ENCODE measurements at places on chromosomes 4 and X.

GRCh38 chrX:107970073-107970472 lies 12.1 kb downstream of the TEX13B start:
- DNase-seq = no peak

DNA sequence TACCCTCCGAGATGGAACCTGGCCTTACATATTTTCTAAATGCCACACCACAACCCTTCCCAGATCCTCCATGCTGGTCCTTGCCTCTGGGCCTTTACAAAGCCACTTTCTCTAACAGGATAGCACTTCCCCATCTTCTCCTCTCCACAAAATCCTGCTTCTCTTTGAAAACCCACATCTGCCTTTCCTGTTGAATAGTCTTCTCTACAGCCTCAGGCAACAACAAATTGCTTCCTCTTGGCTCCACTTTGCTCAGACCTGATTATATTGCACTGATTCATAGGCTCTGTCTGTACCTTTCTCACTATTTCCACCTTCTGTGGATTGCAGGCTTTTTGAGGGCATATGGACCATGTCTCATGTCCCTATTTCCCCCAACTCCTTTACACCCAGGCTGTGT lies 203.7 kb upstream of the MBNL3 start:
- no peak for DNase-seq

DNA sequence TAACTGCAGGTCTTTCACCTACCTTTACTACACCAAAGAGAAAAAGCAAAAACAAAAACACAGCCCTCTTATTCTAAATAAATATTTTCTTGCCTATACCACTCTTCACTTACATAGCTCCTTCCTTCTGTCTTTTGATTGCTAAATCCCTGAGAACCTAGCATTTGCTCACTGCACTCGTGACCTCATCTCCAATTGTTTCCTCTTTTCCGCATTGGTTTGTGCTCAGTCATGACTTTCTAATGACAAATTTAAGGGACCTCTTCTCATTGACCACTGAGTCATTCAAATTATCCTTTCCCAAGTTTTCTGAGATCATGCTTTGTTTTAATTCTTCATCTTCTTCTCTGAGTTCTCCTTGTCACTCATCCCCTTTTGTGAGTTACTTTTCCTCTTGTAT lies 1697.1 kb downstream of the STIM2 start:
- DNase-seq = no peak

DNA sequence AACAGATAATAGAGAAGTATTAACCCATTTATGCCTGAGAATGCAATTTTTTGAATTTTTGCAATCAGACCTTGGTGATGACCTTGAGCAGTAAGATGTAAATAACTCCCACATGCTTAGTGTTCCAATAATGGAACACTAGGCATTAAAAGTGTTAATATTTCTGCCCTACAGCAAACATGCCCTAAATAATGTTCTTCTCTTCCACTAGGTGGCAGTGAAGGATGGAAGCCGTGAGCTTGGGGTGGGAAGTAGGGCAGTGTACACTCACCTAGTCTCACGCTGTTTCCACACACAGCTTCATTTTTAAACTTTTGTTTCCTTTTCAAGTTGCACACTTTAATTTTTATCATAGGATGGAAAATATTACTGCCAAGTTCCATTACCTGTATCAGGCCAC lies 613.1 kb upstream of the HS3ST1 start:
- no peak for DNase-seq

DNA sequence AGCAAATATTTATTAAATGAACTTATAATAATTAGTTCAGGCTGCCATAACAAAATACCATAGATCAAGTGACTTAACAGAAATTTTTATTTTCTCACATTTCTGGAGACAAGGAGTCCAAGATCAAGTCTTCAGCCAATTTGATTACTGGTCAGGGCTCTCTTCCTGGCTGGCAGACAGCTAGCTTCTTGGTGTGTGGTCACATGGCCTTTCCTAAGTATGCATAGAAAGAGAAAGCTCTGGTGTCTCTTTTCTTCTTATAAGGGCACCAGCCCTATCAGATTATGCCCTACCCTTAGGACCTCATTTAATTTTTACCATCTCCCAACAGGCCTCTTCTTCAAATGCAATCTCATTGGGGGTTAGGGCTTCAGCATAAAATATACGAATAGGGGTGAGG lies 438.5 kb upstream of the INTU start:
- DNase-seq = no peak

DNA sequence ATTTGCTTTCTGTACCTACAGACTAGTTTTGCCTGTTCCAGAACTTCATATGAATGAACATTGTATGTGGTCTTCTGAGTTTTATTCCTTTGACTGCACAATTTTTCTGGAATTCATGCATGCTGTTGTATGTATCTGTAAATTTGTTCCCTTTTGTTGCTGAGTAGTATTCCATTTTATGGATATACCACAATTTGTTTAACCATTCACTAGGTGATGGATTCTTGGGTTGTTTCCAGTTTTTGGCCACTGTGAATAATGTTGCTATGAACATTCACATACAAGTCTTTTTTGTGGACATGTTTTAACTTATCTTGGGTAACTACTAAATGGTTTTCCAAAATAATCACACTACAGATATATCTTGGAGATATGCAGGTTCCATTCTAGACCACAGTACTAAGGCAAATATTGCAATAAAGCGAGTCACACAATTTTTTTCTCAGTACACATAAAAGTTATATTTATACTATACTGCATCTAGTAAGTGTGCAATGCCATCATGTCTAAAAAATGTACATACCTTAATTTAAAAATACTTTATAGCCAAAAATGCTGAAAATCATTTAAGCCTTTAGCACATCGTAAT lies 58.7 kb downstream of the TSPAN5 start:
- DNase-seq = no peak

DNA sequence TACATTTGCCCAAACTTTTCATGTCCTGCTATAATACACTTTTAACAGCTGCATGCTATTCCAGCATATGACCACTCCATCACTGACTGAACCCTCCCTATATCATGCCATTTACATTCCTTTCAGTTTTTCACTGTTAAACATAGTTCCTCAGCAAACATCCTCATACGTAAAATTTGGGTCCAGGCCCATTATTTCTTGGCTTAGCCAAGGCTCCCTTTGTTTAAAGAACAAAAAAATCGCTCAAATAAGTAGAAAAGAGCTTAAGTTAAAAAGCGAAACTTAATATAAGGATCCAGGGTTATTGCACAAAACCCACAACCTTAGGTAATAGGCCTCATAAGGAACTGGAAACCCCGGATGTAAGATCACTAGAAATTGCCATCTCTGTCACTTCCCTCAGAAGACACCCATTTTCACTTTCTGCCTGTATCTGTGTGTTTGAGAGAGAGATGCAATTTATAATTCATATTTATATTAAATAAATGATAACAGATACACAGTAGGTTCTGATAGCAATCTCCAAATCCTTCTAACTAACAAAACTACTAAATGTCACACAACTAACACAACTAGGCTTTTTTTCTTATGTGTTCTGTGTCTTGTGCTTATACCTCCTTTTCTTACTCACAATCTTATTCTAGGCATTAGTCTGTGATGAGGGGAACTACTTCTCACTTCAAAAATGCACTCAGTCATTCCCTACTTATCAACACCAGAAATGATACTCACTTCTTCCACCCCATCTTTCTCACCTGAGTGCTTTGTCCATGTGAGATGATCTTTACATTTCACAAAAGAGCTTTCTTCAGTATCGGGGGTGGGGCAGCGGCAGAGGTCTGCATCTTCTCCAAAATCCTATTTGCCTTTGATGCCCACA lies 59.9 kb upstream of the FAM241A start:
- DNase-seq = no peak

GRCh38 chr4:4542774-4543485 lies 1.1 kb upstream of the STX18 start:
- no peak for DNase-seq

GRCh38 chr4:106893395-106893881 lies 142.7 kb downstream of the DKK2 start:
- no peak for DNase-seq

- no peak for DNase-seq
Measured at GRCh38 chr4:4919927-4920326, 60.5 kb downstream of the MSX1 start.

GRCh38 chr4:168118116-168118655 lies 25.8 kb downstream of the ANXA10 start:
- DNase-seq = no peak

- no peak for DNase-seq
Measured at GRCh38 chr4:10180927-10181744, 64.5 kb upstream of the WDR1 start.

GRCh38 chr4:70158576-70158975 lies 4.5 kb downstream of the PRR27 start:
- DNase-seq = no peak

GRCh38 chr4:166458756-166459155 lies 585.7 kb downstream of the TLL1 start:
- DNase-seq = no peak

DNA sequence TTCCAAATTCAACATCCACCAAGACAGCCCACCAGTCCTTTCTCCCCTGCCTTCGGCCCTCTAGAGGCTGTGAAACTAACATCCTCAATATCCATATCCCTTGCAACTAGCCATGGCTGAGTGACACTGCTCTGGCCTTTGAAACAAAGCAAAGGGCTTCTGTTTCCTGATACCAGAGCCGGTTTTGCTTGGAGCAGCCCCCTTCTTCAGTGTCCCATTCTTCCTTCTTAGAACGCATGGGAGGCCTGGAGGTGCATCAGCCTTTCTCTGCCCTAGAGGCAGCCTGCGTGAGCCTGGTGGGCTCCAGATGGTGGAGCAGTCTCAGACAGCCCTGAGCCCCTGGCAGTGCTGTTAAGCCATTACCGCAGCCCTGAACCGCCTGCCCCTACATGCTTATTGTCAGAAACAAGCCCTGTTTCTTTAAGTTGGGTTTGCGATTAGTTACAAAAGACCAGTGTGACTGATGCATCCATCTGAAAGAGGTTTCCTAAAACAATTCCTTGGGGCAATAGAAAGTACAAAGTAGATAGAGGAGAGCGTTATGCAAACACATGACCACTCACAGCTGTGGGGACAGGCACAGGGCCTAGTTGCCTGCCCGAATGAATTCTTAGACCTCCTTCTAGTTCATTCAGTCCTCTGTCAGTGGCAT lies 74.1 kb downstream of the EVC start:
- DNase-seq = no peak

DNA sequence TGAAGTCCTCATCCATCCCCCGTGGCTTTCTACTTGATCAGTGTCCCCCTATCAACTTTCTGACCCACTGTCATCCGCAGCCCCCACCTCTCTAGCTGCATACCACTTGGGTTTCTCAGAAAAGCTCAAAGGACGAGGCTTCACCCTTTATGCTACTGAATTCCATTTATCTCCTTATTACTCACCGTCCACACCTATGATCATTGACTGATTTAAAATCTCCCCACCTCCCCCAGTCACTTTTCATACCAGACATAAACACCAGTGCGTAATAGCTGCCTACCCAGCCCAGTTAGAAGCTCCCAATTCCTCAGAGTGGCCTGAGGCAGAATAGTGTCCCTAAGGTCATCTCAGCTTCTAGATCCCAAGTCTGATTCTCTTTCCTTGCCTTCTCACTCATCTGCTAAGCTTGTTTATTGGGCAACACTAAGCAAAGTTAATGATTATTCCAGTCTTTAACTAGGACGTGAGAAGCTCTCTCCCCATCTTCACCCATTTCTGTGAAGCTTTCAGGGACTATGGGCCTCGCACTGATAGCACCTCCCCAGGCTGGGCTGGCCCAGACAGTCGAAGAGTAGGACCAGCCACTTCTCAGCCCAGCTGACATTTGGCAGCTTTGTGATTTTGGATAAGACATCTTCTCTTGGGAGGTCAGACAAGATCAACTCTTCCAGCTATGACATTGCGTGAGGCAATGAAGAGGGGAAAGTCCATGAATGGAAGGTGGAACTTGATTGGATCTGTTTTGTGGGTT lies 7.2 kb upstream of the DDX60L start:
- DNase-seq = no peak

- no peak for DNase-seq
Measured at GRCh38 chrX:70485466-70485865, 40.8 kb downstream of the DLG3 start.

DNA sequence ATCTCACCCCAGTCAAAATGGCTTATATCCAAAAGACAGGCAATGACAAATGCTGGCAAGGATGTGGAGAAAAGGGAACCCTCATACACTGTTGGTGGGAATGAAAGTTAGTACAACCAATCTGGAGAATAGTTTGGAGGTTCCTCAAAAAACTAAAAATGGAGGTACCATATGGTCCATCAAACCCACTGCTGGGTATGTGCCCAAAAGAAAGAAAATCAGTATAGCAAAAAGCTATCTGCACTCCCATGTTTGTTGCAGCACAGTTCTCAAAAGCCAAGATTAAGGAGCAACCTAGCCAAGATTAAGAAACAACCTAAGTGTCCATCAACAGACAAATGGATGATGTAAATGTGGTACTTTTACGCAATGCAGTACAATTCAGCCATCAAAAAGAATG lies 70.7 kb downstream of the DCAF12L1 start:
- DNase-seq = no peak

GRCh38 chrX:4936315-4936714 lies 1222.9 kb upstream of the PRKX start:
- no peak for DNase-seq

GRCh38 chr4:30753316-30753715 lies 33.1 kb downstream of the PCDH7 start:
- no peak for DNase-seq

DNA sequence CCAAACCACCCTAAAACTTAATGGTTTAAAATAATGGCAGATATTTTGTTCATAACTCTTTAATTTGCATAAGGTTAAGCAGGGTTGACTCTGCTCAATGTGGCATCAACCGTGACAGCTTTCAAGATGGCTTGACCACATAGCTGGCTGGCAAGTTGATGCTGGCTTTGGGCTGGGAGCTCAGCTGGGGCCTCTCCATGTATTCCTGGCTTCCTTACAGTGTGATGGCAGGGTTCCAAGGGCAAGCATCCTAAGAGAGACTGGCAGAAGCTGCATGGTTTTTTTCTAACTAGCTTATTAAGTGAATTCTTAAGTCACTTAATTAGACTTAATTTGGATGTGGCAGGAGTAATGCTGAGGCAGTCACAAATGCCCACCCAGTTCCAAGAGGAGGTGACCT lies 4.5 kb downstream of the RP2 start:
- DNase-seq = no peak

DNA sequence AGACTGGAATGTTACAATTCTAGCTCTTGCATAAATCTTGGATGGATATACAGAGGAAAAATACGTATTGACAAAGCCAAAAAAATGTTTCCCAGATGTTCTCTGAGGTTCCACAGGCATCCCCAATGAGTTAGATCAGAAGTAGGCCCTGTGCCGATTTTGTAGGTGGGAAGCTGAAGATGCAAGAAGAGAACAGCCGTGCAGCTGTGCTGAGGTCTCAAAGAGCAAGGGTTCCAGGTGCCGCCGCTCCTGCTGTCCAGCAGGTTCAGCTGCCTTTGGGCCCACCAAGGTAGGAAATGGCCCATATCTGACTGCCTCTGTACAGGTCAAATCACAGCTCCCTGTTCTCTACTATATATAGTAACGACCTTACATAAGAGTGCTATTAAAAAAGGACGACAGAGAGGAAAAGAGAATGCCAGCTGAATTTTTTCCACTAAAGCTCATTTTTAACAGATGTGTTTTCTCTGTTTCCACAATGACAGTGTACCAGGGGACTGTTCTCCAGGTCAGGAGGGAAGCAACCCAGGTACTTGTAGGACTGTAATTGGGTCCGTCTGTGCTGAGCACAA lies 155.6 kb downstream of the CBR4 start:
- no peak for DNase-seq

GRCh38 chr4:6357476-6357875 lies 87.8 kb downstream of the WFS1 start:
- DNase-seq = no peak
